T-cell (primary cell): ENCODE measurements at places on chromosomes 7 and 10.

DNA sequence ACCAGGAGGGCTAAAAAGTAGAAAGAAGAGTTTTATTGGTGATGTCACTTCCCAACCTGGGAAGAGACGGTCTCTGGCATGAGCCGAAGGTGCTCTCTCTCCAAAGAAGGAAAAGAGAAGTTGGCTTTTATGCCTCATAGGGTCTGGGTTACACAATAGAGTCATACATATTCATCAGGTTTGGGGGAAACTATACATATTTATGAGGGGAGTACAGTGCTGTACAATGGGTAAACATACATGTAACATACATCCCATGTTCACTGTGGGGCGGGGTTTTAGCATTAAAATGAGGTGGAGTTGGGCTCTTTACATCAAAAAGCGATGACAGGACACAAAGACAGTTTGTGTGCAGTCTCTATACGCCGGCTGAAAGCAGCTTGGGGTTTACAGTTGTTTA, 701.7 kb downstream of the TYW1 start:
- DNase-seq: no peak

DNA sequence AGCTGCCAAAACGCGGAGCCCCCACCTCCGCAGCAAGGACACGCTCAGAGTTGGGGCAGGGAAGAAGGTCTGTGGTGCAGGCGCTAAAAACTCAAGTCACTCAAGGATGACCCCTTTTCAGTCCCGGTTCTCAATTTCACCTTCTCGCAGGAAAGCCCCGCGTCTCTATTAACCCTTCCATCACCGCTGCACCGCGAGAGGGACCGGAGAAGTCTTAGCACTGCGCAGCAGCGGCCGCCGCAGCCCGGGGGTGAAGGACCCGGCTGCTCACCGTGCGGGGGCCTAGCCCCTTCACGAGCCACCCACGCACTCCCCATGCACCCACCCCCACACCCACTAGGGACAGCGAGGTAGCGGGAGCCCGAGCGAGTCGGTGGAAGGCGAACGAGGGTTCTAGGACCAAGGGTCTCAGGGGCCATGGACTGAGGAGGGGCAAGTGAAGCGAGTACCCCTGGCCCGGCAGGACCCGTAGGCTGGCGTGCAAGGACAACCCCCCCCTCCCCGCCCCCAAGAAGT, 162.9 kb downstream of the SH3PXD2A start:
- no peak for DNase-seq

GRCh38 chr7:108291791-108292440, 161.8 kb upstream of the LAMB4 start:
- DNase-seq: no peak

DNA sequence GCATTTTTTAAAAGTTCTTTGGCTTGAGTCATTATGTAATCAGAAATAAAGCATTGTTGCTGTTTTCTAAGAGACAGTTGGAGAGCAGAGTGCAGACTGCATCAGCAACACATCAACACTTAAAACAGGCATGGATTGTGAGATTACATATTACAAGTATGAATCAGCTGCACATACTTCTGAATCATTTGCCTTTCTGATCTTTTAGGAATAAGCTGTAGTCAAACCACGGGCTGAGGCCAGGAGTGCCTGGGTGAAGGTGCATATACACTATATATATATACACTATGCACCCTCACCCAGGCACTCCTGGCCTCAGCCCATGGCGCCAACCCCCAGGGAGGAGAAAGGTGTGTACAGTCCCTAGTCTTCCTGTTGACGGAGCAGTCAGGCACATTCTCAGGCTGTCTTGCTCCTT, 52.4 kb upstream of the DLX6 start:
- DNase-seq: no peak

- DNase-seq: no peak
Observed at GRCh38 chr10:73262105-73262730, 9.8 kb upstream of the MRPS16 start.

DNA sequence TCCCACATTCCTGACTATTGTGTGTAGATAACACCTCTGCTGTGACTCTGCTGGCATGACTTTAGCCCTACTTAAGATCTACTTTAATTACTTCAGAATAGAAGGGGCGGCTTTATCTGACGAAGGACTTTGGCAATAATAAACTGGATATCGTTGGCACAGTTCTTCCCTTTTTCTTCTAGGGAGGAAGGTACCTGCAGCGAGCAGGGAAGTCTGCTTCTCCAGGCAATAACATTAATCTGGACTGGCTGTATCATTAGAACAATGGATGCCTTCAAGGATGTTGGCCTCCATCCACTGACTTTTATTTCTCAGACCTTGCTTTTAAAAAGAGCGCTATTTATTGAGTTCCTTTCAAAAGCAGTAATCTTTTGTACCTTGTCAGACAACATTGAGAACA, 172.6 kb upstream of the THSD7A start:
- DNase-seq: no peak

- DNase-seq: no peak
Observed at GRCh38 chr7:157426463-157427301, 89.9 kb downstream of the DNAJB6 start.

GRCh38 chr7:41507686-41508268, 195.1 kb downstream of the INHBA start:
- no peak for DNase-seq

- no peak for DNase-seq
Observed at GRCh38 chr10:47189802-47190201, 110.2 kb upstream of the GDF10 start.

GRCh38 chr10:62733654-62734293, 70.7 kb upstream of the ADO start:
- no peak for DNase-seq

DNA sequence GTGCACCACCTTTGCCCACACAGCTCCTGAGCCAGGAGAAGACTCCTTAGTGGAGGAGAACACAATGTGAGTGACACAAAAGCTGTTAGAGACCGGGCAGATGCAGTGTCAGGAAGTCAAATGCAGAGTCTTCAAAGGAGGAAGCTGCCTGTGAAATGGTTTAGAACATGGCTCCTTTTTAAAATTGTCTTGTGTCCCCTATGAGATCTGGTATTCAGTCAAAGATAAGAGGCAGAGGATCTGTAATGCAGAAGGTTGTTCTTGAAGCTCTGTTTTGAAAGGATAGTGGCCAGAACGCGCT, 133.0 kb downstream of the VIPR2 start:
- DNase-seq: no peak

DNA sequence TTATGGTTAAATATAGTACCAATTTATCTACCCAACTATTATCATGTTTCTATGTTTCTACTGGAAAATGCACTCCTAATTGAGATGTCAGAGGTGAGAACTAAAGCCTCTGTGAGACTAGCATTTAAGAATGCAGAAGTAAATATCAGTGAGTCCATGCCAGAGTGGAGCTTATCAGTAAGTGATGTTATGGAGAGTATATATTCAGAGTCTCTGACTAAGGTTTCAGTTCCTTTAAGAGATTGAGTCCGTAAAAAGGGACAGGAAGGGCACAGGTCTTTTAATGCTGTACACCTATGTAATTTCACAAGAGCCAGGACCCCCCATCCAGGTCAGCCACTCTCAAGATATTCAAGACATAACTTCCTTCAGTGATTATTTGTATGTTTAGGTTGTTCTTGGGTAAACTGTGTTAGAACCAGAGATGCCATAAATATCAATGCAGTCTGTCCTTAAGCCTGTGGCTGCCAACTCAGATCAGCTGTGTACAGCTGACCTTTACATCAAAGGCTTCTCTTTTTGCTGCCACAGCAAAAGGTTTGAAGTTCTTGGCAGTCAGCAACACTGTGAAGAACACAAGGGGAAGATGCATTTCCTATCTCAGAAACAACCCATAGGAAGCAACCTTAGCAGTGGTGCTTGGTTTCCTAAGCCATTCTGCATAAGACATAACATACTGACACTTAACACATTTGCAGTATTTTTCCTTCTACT, 244.8 kb downstream of the BICC1 start:
- no peak for DNase-seq

- DNase-seq: no peak
Observed at GRCh38 chr10:3045471-3046209, 21.7 kb upstream of the PFKP start.

GRCh38 chr10:73743327-73743904, 756 bp upstream of the SEC24C start:
- DNase-seq: no peak
